ENCODE measurements at places on chromosomes 4 and X.
A peak's percentile ranks its signal among the peaks of the same experiment; 100 is the strongest.

- DNase-seq, result no peak
These were observed 447.4 kb downstream of the PCDH10 start for GRCh38 chr4:133596459-133596858.

DNA sequence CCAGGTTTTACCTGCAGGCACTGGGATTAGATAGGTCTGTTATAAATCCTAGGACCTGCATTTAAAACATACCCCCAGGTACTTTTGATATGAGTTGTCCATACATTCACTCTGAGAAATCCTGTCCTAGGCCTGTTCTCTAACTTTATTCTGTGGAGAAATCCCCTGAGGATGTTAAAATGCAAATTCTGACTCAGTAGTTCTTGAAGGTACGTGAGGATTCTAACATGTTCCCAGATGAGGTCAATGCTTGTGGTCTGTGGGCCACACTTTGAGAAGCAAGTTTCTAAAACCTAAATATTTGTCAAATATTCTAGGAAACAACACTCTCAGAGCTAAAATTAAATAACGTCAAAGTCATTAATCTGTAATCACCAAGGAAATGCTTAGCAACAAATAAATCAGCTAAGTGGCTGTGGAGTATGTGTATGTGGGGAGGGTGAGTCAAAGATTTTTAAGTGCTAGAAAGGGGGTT lies 101.3 kb upstream of the MAGEB16 start:
- no peak for DNase-seq

DNA sequence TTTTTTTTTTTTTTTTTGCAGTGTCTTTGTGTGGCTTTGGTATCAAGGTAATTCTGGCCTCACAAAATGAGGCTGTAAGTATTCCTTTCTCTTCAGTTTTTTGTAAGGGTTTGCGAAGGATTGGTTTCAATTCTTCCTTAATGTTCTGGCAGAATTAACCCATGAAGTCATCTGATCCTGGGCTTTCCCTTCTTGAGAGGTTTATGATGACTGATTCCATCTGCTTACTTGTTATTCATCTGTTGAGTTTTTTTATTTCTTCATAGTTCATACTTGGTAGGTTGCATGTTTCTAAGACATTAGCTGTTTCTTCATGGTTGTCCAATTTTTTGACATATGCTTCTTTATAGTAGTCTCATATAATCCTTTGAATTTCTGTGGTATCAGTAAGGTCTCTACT lies 181.4 kb upstream of the PDE5A start:
- no peak for DNase-seq

- DNase-seq, result peak; percentile 33
These were observed 111.9 kb upstream of the ACSL4 start for GRCh38 chrX:109844986-109845385.

DNA sequence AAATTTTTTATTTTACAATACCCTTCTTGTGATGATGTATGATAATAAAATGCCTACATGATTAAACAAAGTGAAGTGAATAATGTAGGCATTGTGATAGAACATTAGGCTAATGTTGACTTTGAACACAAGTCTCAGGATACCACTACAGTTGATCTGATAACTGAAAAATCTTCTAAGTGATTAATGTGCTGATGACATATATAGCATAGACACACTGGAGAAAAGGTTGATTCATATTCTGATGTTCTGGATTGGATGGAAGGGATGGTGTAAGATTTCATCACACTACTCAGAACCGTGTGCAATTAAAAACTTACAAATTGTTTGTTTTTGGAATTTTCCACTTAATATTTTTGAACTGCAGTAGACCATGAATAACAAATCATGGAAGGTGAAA lies 738.5 kb downstream of the TECRL start:
- DNase-seq, result no peak

DNA sequence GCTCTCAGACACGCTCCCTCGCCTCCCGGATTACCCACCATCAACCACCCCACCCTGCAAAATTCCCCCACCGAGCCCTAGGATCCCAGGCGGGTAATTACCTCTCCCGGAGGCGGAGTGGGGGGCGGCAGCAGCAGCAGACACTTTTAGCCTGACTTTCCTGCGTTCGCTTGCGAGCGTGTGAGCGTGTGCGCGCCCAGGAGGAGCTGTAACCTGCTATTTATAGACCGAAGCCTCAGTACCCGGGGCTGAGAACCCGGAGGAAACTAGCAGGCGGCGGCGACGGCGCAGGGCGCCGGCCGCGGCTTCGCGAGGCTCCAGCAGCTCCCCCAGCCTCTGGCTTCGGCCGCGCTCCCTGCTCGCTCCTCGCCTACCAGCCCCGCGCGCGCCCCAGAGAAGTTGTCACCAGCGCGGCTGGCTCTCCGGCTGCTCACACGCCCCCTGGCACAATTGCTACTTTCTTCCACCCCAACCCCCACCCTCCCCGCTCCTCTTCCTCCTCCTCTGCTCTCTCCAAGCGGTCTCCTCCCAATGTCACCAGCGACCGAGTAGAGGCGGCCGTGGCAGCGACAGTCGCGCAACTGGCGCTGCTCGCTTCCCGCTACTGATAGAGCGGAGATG lies at the start of gene INPP4B:
Gene INPP4B, minus strand, starts transcription at position 194 of the 621 bp plus-strand sequence.
- peak; percentile 5 for DNase-seq
